Stimulated activated CD4-positive, alpha-beta T cell treated with anti-CD3 and anti-CD28 coated beads, TNF-alpha, amount 100 ng/mL, for 4 hours (primary cell): ENCODE measurements at places on chromosomes 2 and 18.

DNA sequence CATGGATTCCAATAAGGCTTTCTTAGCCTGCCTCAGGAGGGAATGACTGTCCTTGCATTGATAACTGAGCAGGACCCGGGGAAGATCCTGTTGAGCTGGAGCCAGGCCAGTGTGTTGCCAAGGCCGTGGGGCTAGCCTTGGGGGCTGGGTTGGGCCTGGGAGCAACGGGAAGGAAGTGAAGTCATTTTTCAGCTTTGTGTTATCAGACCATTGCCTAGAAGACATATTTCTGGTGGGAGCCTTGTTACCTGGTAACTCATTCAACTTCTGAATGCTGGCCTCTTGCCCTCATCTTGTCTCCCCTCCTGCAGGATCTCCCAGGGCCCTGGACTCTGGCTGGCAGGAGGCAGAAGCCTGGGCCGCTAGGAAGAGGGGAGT is 92.7 kb upstream of the MGAT5 start:
- DNase-seq, result no peak

DNA sequence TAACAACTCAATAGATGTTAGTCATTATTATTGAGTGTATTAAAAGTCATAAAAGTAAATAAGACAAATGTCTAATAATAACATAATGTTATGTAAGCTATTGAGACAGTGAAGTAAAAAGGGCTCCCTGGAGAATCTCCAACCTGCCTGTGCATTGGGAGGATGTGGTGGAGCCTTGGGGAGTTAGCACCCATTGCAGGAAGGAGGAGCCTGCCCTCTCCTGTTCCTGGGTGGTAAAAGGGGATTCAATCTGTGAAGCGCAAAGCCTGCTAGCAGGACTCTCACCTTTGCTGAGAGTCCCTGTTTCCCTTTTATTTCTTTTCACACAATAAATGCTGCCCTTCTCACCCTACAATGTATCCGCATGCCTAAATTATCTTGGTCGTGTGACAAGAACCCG is 206.1 kb downstream of the RAB3GAP1 start:
- no peak for DNase-seq

- DNase-seq, result no peak
Observed at GRCh38 chr2:173323371-173323770, 31.3 kb upstream of the CDCA7 start.

DNA sequence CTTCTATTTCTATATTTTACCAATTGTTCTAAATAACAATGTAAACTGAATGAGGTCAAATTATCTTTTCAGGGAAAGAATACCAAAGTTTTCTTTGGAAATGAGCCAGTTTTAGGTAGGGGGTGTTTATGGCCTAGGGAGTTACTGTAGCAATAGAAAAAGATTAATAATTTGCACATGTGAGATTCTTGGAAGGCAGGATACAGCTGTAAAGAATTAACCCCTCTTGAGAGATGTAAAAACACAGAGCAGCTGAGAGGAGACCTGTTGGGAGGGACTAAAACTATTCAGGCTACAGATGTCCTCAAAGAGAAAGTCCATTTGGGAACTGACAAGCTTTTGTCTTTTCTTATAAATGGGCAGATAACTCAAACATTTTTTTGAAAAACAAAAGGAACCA is 182.2 kb downstream of the FIGN start:
- DNase-seq, result no peak

- no peak for DNase-seq
Observed at GRCh38 chr2:46485002-46485401, 5.6 kb downstream of the TMEM247 start.

DNA sequence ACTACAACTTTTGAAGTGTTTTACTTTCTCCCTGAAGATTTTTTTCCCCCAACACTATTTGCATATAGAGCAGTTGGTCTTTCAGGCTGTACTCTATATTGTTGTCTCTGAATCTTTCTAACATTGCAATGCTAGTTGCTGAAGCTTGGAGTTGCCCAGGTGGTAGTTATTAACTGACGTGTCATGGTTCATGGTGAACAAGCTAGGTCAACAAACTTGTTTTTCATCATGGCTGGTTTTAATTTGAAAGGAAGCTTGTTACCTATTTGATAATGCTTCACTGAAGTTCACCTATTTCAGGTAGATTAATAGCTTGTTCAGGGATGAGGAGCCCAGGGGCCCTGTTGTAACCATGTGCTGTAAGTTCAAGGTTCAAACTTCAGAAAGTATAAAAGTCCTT is 158.8 kb upstream of the ZEB2 start:
- no peak for DNase-seq

- no peak for DNase-seq
Observed at GRCh38 chr2:23399674-23400261, 14.8 kb downstream of the KLHL29 start.

- DNase-seq, result no peak
Observed at GRCh38 chr2:19203866-19204265, 154.6 kb downstream of the OSR1 start.

DNA sequence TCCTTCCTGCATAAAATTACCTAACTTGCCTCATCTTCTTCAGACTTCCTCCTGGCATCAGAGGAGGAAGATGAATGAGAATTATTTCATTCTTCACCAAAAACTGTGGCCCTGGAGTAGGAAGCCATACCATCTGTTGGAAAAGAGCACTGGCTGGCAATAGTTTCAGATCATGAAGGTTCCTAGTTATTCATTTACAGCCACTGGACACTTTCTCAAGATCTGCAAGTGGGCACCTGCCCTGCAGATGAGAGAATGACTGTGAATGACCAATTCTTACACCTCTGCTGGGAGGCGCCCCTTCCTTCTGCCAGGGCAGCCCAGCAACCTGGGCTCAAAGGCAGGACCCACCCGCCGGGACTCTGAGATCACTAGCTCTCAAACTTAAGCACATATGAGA is 13.0 kb downstream of the DIPK1C start:
- DNase-seq, result no peak

DNA sequence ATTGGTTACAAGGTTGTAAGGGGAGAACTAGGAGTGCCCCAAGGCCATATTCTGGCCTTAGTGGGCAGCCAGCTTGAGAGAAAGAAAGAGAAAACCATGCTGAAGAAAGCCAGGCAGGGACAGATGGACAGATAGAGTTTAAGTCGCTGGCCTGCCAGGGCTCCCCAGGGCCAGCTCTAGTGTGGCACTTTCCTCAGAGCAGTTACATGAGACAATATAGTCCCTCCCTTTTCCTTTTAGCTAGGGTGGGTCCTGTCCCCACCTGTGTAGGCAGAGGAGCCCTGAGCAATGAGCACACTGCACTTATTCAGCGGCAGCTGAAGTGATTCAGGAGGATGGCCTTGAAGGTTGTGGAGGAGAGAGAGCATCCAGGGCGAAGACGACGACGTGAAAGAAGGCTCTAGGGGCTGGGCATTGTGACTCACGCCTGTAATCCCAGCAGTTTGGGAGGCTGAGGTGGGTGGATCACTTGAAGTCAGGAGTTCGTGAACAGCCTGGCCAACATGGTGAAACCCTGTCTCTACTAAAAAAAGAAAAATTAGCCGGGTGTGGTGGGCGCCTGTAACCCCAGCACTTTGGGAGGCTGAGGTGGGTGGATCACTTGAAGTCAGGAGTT is 152.0 kb upstream of the SLC1A4 start:
- no peak for DNase-seq

GRCh38 chr18:9992300-9992972 is 78.6 kb downstream of the VAPA start:
- DNase-seq, result no peak

- DNase-seq, result peak; percentile 51
Observed at GRCh38 chr2:100610381-100610831, 47.6 kb downstream of the PDCL3 start.

DNA sequence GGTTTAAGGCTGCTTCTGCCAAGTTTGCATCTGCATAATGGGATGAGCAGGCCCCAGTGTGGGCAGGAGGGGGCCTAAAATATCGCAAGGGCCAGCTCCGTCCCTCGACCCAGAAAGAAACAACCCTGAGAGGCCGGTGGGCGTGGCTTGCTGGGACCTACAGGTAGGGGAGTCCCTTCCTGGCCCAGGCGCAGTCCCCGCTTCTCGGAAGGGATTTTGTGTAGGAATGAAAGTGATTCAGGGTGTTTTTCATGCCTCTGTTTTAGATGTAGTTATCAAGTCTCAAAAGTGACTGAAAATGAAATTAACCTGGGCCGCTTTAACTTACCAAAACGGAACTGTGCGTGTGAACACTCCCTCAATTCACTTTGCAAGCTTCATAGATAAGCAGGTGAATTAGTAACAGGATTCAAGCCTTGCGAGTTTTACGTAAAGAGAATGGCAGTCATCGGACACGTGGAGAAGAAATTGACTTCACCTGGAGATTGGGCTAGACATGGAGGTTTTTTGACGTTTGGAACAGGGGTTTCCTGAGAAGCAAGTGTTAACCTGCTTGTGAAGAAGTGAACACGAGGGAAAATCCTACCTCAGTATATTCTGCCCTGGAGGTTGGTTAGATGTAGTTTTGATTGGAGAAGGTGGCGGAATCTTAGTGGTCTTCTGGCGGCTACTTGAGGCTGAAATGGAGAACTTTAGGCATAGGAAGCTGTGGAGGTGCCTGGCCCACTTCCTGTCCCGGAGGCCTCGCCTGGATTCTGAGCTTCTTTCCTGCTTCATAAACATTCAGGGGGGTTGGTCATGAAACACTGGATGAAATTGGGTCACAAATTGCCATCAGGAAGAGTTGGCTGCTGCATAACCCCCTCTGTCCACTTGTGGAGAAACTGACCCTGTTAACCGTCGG is 1.7 kb downstream of the NCK2 start:
- DNase-seq, result peak; percentile 62

GRCh38 chr2:109155553-109156451 is 26.8 kb downstream of the SH3RF3 start:
- no peak for DNase-seq

- DNase-seq, result no peak
Observed at GRCh38 chr18:34153711-34154110, 71.0 kb downstream of the NOL4 start.

DNA sequence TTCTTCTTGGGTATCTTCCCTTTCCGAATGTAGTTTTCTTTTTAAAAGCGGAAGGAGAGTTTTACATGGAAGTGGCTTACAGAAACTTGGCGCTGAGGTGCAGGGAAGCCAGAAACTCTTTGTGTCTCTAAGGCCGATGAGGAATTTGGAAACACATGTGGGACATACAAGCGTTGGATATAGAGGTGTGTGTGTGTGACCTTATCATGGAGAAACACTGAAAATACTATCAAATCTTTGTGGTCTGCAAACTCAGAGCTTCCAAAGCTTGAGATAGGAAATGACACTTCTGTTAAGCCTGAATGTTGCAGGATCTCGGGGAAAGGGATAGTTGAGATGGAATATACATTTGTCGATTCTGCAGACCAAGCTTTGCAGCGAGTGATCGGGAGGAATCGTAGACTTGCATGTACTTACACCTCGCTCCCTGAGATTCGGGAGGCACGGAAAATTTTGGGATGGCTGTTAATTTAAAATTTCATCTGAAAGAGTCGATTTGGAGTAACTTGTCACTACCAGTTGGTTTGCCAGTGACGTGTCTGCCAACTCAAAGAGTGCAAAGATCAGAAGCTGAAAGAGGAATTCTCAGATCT is 1.0 kb downstream of the NAB1 start:
- no peak for DNase-seq

- DNase-seq, result peak; percentile 75
Observed at GRCh38 chr2:27071277-27071989, at the start of gene OST4. Gene OST4, minus strand, starts transcription at chr2:27071654.

- no peak for DNase-seq
Observed at GRCh38 chr2:197215748-197216360, 94.7 kb downstream of the ANKRD44 start.

GRCh38 chr2:148615381-148615841 is 29.1 kb upstream of the EPC2 start:
- DNase-seq, result no peak

- DNase-seq, result no peak
Observed at GRCh38 chr2:2779727-2780126, 448.7 kb upstream of the MYT1L start.

GRCh38 chr2:71876542-71877451 is 270.9 kb downstream of the CYP26B1 start:
- no peak for DNase-seq

DNA sequence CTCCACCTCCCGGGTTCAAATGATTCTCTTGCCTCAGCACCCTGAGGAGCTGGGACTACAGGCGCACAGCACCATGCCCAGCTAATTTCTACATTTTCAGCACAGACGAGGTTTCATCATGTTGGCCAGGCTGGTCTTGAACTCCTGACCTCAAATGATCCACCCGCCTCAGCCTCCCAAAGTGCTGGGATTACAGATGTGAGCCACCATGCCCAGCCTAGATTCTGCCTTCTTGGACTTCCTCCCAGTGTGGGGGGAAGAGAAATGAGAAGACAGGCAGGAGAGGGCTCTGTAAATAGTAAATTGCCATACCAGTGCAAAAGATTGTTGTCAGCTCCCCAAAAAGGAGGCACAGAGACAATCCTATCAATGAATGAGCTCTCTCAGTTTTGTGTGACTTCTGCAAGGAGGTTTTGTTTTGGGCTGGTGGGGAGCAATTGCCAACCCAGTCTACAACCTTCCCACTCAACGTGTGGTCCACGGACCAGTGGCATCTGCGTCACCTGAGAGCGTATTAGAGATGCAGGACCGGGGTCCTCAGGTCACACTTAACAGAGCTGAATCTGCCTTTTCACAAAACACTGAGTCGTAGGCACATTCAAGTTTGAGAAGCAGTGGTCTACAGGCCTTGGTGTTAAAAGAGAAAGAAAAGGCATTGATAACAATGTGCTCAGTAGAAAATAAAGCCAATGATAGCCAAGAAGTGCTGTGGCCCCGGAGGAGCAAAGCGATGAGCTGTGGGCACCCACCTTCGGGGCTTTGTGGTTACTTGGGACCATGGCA is 78.1 kb downstream of the MYCN start:
- no peak for DNase-seq

GRCh38 chr18:32930695-32931301 is 158.0 kb upstream of the KLHL14 start:
- no peak for DNase-seq

DNA sequence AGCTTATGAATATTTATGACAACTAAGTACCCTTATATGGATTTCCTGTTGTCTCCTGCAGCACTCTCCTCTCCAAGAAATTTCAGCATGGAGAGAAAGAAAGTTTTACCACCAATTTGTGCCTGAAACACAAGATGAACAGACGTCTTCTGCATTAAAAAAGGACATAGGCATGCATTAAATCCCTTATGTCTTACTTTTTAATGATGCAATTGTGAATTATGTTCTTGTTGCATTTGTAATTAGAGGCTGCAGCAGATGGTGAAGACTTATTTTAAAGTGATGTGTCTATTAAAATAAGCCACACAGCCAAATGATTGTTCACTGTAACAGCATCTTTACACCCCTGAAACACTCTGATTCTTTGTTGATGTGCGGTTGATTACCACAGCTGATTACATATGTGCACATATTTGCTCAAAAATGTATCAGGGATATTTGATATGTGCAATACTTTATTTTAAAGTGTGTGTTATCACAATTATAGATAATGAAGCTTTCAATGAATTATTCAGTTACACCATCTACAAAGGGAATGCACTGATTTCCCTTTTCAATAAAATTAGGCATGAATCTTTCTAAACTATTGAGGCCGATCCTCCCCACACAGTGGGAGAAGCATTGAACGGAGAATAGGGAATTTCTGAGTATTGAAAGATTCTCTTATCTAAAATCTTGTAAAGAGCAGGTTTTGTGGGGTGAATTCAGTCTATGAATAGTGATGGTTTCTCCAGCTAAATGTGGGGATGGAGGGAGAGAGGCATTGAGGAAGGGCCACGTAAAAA is 585.1 kb downstream of the SLC4A3 start:
- no peak for DNase-seq
